Activated T-helper 9 cell treated with anti-CD3 and anti-CD28 coated beads, Interleukin-2, amount 50 U/mL, for 16 hours (primary cell): ENCODE measurements at places on chromosomes 5 and 9.

DNA sequence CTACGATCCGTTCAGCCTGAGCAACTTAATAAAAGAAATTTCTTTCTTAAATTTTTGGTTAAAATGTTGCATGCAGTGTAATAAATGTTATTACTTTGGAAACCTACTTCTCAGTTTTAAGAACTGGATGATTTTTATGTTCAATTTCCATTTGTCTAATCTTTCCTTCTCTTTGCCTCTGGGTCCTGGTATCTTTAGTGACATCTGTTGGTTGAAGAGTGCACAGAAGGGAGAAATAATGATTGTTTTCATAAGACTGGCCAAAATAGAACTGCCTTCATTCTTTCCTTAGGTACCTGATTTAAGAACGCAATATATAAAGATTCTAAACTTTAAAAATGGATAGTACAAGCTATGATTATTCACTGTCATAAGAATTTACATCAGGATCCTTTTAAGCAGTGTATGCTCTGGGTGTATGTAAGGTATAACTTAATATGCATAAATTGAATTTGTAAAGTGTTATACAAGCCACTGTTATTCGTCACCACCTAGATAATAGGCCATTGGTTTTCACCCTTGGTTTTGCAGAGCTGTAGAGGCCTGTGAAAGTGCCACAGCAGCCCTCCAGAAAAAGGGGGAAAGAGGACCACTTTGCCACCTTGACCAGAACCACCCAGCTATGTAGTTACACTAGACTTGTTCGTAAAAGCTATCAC is 82.8 kb upstream of the TLX3 start:
- DNase-seq, result no peak

DNA sequence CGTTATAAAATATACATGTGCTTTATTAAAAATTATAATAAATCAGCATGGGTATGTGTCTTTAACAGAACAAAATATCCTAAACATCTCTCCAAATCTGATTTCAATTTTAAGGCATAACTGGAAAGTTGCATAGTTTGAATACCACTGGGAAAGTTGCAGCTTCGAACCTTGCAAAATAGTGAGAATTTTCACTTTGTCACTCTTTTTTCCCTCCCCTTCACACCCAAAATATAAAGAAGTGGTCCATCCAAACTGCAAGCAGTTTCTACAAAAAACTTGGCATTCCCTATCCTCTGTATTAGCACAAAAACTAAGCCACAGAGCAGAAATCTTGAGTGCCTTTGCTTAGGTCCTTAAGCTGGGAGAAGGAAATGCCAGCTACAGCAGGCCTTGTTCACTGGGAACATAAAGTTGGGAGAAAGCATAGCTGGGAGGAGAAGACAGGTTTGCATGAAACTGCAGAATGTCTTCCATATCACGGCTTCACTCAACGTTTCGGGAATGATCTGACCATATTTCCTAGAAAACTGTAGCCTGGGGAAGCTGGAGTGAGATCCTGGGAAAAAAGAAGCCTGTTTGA is 400.3 kb downstream of the EBF1 start:
- DNase-seq, result no peak

DNA sequence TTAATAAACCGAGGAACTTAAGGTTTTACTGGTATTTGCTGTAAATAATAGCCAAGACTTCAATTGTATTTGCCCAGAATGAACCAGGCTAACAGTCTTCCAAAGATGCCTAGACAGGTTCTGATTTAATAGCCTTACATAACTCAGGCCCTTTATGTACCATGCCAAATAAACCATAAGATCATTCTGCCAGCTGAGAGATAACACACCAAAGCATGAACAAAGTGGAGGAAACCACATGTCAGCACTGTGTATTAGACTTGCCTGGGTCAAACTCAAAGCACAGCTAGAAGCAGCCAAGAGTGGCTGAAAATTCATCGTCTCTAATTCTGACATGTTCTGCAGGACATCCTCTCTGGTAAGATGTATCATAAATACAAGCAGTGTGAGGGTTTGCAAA is 319.3 kb upstream of the ZNF608 start:
- no peak for DNase-seq

GRCh38 chr5:150612405-150612804 is 28.1 kb upstream of the SYNPO start:
- no peak for DNase-seq

- no peak for DNase-seq
These were observed 114.1 kb upstream of the ELL2 start for GRCh38 chr5:96075579-96076289.

DNA sequence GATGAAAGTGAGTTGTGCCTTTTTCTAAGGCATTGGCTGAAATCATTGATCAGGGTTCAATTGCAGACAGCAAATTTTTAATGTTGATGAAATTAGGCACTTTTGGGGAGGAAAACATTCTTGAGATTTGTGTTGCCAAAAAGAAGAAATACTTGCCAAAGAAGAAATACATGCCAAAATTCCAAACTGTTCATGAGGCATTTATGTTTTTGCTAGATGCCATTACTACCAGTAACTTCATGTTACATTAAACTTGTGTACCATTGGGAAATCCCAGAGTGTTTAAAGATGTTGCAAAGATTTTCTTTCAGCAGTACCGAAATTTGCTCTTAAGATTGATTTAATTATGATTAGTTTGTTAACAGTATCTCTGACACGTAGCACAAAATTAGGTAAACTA is 7.0 kb downstream of the XRCC4 start:
- no peak for DNase-seq

GRCh38 chr9:7387840-7388239 is 411.7 kb downstream of the DMAC1 start:
- DNase-seq, result no peak

GRCh38 chr5:164361986-164362385 is 856.6 kb downstream of the MAT2B start:
- DNase-seq, result no peak

- DNase-seq, result no peak
These were observed 156.5 kb downstream of the TRIO start for GRCh38 chr5:14299666-14300065.

DNA sequence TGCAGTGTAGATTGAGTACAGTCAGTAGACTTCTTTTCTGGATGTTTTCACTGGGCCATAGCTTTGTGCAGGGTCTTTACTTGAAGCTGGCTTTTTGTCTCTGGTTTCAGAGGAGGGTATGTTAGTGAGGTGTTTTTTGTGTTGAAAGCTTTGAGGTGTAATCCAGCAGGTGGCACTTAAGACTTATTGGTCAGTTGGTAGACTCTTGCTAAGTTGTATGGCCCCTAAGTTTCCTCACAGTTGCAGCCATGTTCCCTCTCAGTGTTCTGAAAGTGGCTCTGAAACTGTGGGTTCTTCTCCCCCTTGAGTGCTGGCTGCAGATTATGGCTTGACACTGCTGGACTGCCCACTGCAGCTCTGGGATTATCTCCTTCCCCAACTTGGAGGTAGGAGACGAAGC is 55.7 kb upstream of the SLC44A1 start:
- DNase-seq, result no peak

- no peak for DNase-seq
These were observed 71.9 kb downstream of the INSL6 start for GRCh38 chr9:5113523-5113922.

DNA sequence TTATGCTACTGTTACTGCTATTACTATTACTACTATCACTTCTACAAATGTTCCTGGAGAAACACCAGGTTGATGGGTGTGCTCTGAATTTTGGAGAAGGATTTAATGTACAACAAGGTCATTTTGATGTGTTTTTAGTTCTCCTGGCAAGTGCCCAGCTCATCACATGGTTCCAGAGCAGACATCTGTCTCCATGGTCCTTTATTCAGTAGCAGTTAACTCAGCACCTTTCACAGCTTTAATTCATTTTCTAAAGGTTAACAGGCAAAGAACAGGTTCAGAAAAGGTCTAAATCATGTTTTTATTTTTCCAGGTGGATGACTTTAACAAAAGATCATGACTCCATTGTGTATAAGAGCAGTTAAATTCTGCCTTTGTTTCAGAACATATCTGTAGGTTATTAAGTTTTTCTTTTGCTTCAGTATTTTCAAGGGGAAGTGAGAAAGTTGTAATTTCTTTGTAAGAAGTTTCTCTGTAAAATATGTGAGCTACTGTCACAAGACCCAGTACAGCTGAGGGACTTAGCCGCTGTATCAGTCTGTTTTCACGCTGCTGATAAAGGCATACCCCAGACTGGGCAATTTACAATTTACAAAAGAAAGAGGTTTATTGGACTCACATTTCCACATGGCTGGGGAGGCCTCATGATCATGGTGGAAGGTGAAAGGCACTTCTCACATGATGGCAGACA is 41.9 kb downstream of the MTRR start:
- DNase-seq, result no peak

GRCh38 chr9:117278471-117279035 is 136.3 kb downstream of the ASTN2 start:
- no peak for DNase-seq

- DNase-seq, result no peak
These were observed 80.5 kb upstream of the SPATA31C2 start for GRCh38 chr9:88218726-88219125.

DNA sequence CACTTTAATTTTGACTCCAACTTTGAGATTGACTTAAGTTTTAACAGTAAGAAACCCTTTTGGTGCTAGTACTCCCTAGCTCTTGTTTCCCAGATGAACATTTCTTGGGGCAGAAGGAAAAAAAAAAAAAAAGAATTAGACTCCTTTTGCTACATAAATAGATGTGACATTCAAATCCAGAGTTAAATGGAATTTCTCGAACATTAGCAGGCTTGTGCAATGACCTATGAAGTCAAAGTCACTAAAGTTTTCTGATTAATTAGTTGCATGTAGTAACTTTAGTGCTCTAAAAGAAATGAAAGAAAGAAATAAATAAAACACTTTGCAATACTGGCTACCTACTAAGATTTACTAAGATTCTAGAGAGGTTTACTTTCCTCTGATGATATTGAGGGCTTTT is 106.8 kb downstream of the TMEM174 start:
- no peak for DNase-seq

DNA sequence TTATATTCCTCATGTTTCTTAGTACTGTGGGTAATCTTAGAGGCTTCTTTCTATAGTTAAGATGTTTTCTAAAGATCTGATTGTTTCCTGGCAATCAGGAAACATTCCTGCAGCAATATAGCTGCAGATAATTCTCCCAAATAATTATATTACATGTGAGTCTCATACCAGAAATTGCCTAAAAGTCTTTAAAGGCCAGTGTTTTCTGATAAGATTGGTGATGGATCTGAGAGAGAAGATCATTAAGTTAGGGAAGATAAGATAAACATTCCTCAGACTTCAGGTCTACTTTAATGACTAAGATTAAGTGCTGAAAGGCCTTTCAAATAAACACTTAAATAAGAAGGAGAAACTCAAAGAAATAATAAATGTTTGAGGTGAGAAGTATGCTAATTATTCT is 107.7 kb upstream of the DAB2 start:
- DNase-seq, result no peak

GRCh38 chr5:124941051-124942049 is 194.9 kb upstream of the ZNF608 start:
- no peak for DNase-seq

- no peak for DNase-seq
These were observed at the start of gene TRAF1 for GRCh38 chr9:120926397-120926928. Gene TRAF1 (minus strand): TSS chr9:120926796. CDS start chr9:120926075, 721 bp downstream.

GRCh38 chr5:14743601-14744295 is 79.2 kb downstream of the OTULIN start:
- DNase-seq, result no peak
